ENCODE measurements at places on chromosomes 2 and 18.
A peak's percentile ranks its signal among the peaks of the same experiment; 100 is the strongest.

GRCh38 chr2:62743506-62743905 is 38.0 kb downstream of the EHBP1 start:
- DNase-seq = no peak

DNA sequence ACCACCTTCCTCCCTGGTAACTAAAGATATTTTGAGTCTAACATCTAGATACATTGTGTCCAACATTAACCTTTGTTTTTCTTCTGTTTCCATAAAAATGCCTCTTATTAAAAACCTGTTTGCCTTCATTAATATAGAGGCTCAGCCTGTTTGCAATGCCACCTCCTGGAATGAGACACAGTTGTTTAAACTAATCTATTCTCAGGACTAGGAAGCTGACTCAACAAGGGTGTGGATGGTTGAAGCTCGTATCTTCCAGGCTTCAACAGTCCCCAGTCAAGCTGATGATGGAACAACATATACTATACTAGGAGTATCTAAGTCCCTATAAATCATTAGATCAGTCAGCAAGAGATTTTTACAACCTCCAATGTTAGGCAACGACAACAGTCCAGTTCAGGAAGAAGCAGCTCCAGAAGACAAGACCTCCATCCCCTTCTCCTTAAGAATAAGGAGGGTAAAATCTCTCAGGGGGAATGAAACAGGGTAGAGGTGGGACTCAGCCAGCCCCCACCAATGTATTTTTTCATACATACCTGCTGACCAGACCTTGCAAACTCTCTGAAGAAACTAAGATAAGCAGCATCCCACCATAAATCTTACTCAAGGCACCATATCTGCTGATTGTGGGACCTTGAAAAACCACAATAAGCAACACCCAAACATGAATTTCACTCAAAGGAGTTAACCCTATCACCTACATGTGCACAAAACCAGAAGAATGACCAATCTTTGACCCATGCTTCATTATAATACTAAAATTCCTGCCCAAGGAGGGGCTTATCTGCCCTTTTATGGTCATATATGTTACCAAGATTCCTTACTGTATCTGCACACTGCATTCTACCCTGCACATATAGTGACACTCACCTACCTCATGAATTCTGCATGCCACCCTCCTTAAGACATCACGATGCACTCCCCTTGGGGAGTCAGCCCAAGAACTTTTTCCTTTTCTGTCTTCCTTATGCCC is 21.4 kb downstream of the ZNF24 start:
- no peak for DNase-seq

- DNase-seq = no peak
These were observed 10.8 kb upstream of the ASB1 start for GRCh38 chr2:238415893-238416292.

GRCh38 chr2:50613161-50613560 is 418.8 kb downstream of the NRXN1 start:
- no peak for DNase-seq

- peak; percentile 68 for DNase-seq
These were observed 137.9 kb upstream of the VRK2 start for GRCh38 chr2:57908736-57909161.

- DNase-seq = no peak
These were observed 173.6 kb downstream of the CAMKMT start for GRCh38 chr2:44535376-44535775.

DNA sequence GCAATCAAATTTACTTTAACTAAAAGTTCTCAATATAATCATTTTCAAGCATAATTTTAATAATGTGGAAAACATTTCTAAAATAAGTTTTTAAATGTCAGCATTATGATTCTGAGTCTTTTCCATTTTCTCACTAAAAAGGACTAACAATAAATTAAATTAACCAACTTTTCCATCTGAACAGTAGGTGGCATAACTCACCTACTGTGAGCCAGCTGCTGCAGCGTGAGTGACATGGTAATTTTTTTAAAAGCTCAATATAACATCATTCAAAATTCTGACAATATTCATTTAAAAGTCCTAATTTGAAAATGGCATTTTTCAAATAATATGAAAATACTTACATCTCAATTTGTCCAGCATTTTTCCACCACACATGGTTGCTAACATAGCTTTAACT is 66.5 kb downstream of the DTNB start:
- DNase-seq = no peak

- DNase-seq = no peak
These were observed at the start of gene GALNT14 for GRCh38 chr2:31138037-31138962. TSS of gene GALNT14 (minus strand) at chr2:31138440. CDS start at chr2:31138086, 354 bp downstream.

DNA sequence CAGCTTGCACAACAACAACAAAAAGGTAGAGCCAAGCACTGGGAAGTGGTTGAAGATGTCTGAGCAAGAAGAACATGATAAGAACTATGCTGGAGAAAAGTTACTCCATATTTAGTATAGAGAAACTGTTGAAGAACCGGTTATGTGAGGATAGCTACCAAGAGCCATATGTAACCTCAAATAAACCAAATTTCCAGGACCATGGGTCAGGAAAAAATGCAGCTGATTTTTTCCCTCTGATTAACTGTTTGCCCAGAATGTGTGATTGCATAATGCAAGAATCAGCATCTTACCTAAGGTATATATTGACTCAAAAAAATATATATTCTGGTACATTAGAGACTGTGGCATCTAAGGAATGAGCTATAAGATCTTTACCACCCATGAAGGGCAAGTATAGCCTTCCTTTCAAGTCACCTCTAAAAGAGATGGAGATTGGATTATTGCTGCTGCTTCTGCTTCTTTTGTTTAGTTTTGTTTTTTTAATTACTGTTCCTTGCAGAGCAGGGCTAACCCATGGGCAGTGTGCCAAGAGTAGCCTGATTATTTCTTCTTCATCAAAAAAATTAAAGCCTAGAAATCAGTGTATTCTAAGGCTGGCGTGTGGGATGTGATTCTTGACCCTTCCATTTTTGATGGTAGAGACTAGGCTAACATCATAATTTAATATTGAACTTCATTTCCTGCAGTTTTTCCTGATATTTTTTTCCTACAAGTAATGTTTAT is 76.9 kb upstream of the MAP3K20 start:
- no peak for DNase-seq

DNA sequence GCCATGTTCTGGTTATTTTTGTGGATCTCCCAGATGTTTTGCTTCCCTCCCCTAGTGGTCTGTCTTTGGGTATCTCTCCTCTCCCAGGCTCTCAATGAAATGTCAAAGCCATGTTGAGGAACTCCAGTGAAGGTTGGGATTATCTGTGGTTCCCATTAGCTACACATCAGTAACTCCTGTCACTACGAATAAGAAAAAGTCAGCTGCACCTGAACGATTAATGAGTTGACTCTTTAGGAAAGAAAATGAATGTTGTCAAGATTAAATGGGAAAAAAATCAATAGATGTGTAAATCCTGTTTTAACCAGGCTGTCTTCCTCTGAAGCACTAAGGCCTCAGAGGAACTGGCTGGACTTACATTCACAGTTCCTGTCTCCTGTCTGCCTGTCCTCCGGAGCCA is 94.0 kb upstream of the DAPL1 start:
- DNase-seq = no peak

GRCh38 chr18:11134940-11135339 is 14.4 kb downstream of the PIEZO2 start:
- DNase-seq = no peak

DNA sequence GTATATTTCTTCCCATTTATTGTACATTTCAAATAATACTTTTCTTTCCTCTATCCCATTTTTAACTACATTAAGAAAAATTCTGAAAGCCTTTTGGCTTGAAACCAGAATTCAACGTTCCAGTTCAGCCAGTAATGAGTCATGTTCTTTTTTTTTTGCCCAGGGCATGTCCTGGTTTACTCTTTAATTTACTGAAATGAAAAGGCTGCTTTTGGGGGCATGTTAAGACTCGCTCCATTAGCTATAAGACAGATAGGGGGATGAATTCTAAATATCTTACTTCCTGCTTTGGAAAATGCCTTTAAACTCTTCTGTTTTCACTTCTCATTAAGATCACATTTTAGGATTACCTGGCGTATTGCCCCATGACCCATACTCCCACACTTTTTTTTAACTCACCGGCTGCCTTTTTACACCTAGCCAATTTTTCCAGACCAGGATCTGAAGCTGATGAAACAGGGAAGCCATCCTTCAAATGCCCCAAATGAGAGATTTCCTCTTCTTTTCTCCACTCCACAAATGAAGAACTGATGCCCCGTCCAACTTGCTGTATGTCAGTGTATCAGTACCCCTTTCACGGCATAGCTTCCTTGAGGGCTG is 585 bp downstream of the ABCA12 start:
- DNase-seq = no peak

DNA sequence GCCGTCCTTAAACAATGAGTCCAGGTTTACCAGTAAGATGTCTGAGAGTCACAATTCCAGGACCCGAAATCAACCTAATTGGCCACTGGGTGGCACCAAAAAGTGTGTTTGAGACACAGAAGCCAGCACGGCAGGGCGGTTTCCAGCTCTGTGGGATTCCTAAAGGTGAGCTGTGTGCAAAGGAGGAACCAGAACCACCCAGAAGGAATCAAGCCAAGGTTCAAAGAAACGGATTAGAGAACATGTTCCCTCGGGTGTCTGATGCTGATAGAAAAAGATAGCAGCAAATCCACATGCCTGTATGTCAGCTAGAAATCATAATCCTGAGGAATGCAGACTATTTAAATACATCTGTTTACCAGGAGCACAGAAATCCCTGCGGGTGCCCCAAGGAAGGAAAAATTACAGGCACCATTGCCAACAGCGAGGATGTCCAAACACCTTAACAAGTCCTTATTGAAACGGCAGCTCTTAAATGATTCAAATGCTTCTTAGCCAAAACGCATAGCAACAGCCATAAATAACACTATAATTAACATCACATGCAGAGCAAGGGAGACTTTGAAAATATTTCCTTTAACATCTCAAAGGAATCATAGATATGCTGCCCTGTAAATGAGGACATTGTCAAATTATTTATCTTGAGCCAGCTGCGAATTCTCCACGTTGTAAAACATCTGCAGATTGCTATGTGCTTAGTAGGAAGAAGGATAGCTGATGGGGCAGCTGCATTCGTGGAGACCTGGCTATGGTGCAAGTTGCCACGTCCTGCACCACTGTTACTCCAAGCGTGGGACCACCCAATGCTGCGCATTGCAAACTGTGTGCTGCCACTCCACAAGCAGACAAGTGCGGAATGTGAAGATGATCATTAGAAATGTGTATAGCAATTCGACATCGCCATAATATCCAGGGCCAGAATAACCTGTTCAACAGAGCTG is 318.7 kb upstream of the NCKAP5 start:
- peak; percentile 24 for DNase-seq

DNA sequence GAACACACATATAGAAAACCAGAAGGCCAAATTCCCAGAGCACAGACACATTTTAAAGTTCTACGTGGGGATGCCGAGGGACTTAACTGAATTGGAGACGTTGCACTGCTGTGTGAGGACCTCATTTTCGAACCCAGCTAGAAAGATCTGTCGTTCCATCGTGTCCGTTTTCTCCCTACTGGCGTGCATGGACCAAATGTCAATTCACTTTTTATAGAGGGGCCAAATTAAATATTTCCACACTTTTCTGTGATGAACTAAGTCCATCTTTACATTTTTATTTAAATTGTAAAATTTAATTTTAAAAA is 692 bp upstream of the TSHZ1 start:
- no peak for DNase-seq

- DNase-seq = no peak
These were observed 130.3 kb upstream of the CXCR4 start for GRCh38 chr2:136248242-136248641.

DNA sequence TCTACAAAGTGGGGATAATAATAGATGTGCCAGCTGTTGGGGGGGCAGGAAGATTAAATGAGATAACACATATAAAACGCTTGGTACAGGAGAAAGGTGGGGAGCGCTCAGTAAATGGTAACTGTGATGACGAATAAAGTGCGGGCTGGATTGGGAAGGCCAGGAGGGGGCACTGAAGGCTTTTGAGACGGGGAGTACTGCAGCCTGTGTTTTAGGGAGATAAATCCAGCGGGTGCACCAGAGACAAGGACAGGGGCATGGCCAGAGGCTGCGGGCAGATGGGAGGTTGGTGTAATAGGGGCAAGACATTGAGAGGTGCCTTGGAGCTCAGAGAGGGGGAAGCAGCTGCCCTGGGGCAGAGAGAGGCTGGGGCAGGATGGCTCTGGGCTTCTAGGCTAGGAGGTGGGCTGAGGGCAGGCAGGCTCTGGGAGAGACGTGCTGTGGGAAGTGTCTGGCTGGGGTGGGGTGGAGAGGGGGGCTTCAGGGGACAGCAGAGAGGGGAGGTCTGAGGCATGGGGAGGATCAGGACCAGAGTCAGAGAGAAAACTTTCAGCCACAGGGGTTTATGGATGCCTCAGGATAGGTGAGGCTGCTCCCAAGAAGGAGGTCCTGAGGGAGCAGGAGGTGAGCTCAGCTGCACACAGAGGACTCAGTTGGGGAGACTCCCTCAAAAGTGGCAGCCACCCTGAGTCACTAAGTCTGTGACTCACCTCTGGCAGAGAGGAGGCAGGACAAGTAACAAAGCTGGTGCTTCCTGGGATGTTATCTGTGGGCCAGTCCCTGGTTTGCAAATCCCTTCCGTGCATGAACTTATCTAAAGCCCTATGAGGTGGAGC is 18.8 kb downstream of the TEX44 start:
- no peak for DNase-seq

All from GM12864 (cell line).